Stimulated activated CD4-positive, alpha-beta T cell treated with anti-CD3 and anti-CD28 coated beads, Interleukin-4, amount 100 ng/mL, for 48 hours (primary cell): ENCODE measurements at places on chromosomes 16 and 17.

- DNase-seq: no peak
Measured at GRCh38 chr16:3998793-3999478, 117.3 kb downstream of the ADCY9 start.

- no peak for DNase-seq
Measured at GRCh38 chr16:19488213-19488640, 33.7 kb downstream of the GDE1 start.

- no peak for DNase-seq
Measured at GRCh38 chr17:83071966-83072562, 7.3 kb upstream of the METRNL start.

DNA sequence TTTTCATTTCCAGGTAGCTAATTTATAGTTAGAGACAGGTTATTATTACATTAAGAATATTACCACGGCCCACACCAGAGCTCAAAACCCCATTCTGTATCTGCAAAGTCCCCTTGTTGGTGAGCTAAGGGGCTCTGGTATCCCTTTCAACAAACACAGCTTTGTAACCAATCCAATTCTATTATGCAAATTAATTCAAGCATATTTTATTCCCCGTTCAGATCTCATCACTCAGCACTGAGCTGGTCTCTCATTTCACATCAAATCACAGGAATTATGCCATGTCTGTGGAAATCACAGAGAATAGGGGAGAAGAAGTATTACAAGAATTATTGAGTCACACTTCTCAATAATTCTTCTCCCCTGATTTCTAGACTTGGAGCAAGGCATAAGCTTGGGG is 111.7 kb downstream of the CDH11 start:
- DNase-seq: no peak
